ENCODE measurements at places on chromosomes 5 and 9. TPM values are rescaled to one million over a fixed set of nuclear protein-coding genes. Genes with fewer than 3 reads are reported as not detected.

FOXD4L3 gene
- 0.08 TPM for total RNA-seq

GMCL2 gene
- not detected for total RNA-seq

TXNDC15 gene
- total RNA-seq: 47.3 TPM

LCN9 gene
- not detected for total RNA-seq

TAL2 gene
- 0.32 TPM for total RNA-seq

PCDHA2 gene
- total RNA-seq: 0.03 TPM

RANBP17 gene
- 2.0 TPM for total RNA-seq

OTP gene
- total RNA-seq: 0.19 TPM

TNFSF8 gene
- total RNA-seq: not detected

FCHO2 gene
- 11.4 TPM for total RNA-seq

OTULINL gene
- total RNA-seq: 6.5 TPM

GRIN3A gene
- not detected for total RNA-seq

SGCD gene
- 4.5 TPM for total RNA-seq

ACOT12 gene
- total RNA-seq: not detected

RGS7BP gene
- total RNA-seq: not detected

OGN gene
- total RNA-seq: not detected

SPINK13 gene
- total RNA-seq: not detected

SPATA31D4 gene
- not detected for total RNA-seq

SUSD3 gene
- 0.71 TPM for total RNA-seq

ABO gene
- not detected for total RNA-seq

MAP3K1 gene
- total RNA-seq: 1.00 TPM

MYMK gene
- not detected for total RNA-seq

Data from A549 treated with RU486 at 1 μM for 4 hours (cell line).